ENCODE measurements at places on chromosomes 12 and 14.

DNA sequence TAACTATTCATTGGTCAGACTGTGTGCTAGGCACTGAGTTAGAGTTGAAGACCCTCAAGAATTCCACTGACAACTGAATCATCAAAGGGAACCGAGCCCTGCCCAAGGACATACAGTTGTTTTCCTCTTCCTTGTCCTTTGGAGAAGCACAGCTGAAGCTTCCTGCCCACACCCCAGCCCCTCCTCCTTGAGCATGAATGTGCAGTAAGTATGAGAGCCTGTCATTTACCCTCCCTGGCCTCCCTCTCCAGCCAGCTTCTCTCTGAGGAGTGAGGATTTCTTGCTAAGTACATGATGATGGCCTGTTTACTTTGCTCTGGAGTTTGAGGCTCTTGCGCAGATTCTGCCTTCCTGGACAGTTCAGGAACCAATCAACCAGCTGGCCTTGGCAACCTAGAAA, 235.2 kb downstream of the CACNA1C start:
- no peak overlapping the region for H3K4me3 ChIP-seq
- no peak for DNase-seq
- H3K27ac ChIP-seq = peak overlapping the region; percentile 87
- H3K27me3 ChIP-seq = no peaks in the 10 kb centered on the region
- H3K36me3 ChIP-seq = no peaks in the 10 kb centered on the region

GRCh38 chr12:113983777-113984448, 17.8 kb upstream of the RBM19 start:
- no peak overlapping the region for H3K4me3 ChIP-seq
- H3K36me3 ChIP-seq = no peaks in the 10 kb centered on the region
- no peaks in the 10 kb centered on the region for H3K4me1 ChIP-seq
- H3K27ac ChIP-seq = no peak overlapping the region
- H3K27me3 ChIP-seq = peaks cover 19% of the 10 kb centered on the region

- H3K27ac ChIP-seq = peak overlapping the region; percentile 83
- H3K4me1 ChIP-seq = no peaks in the 10 kb centered on the region
- DNase-seq = no peak
- H3K4me3 ChIP-seq = peak overlapping the region; percentile 75
- no peaks in the 10 kb centered on the region for H3K27me3 ChIP-seq
- H3K36me3 ChIP-seq = no peaks in the 10 kb centered on the region
These were observed 570 bp upstream of the MRPS35 start for GRCh38 chr12:27709932-27710591.

- no peaks in the 10 kb centered on the region for H3K27me3 ChIP-seq
- peak overlapping the region; percentile 48 for H3K27ac ChIP-seq
- no peak for DNase-seq
- no peak overlapping the region for H3K4me3 ChIP-seq
- peaks cover 28% of the 10 kb centered on the region for H3K4me1 ChIP-seq
These were observed 14.4 kb upstream of the GUCY2C start for GRCh38 chr12:14710632-14711320.

DNA sequence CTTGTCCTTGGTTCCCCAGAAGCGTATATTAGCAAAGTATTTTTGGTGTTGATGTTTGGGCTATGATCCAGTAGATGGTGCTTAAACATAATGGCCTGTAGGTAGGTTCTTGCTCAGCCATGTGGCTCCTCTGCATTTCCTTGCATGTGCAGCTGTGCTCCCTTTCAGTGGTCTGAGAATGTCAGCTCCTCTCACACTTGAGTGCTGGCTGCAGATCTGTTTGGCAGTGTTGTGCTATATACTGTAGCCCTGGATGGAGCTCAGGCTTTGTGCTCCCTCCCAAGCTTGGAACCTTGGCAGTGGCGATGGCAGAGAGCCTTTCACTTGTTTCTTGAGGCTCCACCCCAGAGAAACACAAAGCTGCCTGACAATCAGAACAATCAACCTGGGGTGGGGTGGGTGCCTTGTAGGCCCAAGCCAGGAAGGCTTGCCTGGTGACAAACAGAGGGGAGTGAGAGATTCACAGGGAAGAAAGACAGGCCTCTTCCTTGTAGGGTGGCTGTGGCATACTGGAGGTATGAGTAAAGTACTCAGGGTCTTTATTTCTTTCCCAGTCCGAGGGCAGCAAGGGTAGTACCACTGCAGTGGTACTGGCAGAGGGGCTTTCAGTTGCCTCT, 255.3 kb downstream of the RAD51B start:
- H3K36me3 ChIP-seq = no peaks in the 10 kb centered on the region
- H3K27me3 ChIP-seq = no peaks in the 10 kb centered on the region
- H3K4me1 ChIP-seq = peaks cover 19% of the 10 kb centered on the region
- H3K27ac ChIP-seq = peak overlapping the region; percentile 18
- DNase-seq = no peak
- H3K4me3 ChIP-seq = no peak overlapping the region

- no peak for DNase-seq
- H3K27me3 ChIP-seq = no peaks in the 10 kb centered on the region
- H3K4me3 ChIP-seq = no peak overlapping the region
- no peaks in the 10 kb centered on the region for H3K36me3 ChIP-seq
These were observed 11.5 kb downstream of the TEAD4 start for GRCh38 chr12:2970744-2971143.

DNA sequence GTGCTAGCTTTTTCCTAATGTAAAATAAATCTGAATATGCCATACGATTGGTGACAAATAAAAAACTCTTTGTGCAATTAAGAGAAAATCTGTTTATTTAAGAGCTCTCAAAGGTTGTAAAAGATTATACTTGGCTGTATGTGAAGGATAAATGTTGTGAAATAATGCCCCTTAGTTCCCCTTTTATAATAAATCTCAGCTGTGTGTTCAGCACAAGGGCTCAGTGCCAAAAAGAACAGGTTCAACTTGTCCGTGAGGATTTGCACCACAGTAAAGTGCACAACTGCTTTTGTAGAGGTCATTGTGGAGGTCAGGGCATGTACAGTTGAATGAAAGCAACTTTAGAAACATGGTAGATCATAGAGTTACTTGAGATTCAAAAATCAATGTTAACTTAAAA, 118.6 kb downstream of the TRMT5 start:
- H3K36me3 ChIP-seq = no peaks in the 10 kb centered on the region
- H3K27ac ChIP-seq = peak overlapping the region; percentile 0
- peak; percentile 77 for DNase-seq
- peaks cover 17% of the 10 kb centered on the region for H3K4me1 ChIP-seq
- no peak overlapping the region for H3K4me3 ChIP-seq

DNA sequence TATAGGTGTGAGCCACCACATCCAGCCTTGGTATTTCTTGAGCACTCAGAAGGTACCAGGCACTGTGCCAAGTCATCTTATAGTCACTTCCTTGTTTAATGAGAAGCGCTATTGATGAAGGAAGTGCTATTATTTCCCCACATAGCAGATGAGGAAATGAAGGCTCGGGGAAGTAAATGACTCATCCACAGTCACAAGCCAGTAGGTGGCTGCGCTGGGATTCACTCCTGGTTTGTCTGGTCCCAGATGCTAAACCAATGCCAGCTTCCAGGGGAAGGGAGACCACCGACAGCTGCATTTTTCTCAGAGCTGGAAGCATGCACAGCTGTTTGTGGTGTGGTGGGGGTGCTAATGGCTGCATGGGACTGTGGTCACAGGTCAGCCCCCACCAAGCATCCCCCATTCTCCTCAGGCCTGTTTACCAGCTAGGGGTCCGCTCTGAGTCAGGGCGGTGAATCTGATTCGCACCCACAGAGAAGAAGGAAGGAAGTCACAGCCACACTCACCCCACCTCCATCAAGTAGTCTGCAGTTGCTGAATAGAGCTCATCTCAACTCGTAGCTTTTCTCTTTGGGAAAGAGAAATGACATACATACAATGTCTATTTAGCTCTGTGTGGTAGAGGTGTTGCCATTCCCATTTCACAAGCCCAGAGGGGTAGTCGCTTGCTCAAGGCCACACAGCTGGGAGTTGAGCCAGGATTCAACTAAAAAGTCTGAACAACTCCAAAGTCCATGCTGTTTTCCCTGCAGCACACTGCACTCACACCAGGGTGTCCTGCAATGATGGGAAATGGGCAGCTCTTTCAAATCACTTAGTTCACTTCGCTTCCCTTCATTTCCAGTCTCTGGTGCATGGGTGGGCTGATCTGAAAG, 6.3 kb upstream of the LTBP2 start:
- no peaks in the 10 kb centered on the region for H3K36me3 ChIP-seq
- DNase-seq = no peak
- peak overlapping the region; percentile 42 for H3K27ac ChIP-seq
- no peaks in the 10 kb centered on the region for H3K27me3 ChIP-seq
- no peak overlapping the region for H3K4me3 ChIP-seq
- no peaks in the 10 kb centered on the region for H3K4me1 ChIP-seq

Measured in sigmoid colon (tissue), 7 donors.